Stimulated activated CD4-positive, alpha-beta T cell treated with anti-CD3 and anti-CD28 coated beads, TNF-alpha, amount 100 ng/mL, for 1 hour (primary cell): ENCODE measurements at places on chromosomes 1 and 21.

DNA sequence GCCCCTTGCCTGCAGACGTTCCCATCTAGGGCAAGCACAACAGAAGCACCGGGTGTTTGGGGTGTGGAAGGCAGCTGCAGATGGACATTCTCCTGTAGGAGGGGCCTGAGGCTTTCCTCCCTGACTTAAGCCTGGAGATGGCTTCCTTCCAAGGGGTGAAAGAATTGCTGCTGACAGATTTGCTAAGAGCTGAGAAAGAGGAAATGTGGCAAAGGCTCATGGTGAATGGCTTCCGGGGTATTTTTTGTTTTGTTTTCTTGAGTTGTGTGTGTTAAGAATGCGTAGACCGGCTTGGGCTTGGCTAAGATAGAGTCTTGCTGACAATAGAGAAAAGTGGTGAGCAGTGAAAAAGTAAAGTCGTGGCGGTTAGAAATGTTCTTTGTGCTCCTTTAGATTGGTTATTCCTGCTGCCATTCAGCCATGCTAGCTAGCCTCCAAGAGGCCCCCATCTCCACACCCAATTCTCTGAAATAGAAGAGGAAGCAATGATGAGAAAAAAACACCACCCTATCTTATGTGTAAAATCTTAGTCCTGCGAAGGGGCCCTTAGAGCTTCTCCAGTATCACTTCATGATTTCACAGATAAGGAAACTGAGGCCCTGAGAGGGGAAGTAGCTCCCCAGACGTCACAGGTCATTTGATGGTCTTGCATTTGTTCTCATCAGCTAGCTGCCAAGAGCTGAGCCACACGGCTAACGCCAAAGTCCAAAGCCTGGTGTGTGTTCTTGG, 36.9 kb downstream of the EIF2D start:
- DNase-seq = no peak

DNA sequence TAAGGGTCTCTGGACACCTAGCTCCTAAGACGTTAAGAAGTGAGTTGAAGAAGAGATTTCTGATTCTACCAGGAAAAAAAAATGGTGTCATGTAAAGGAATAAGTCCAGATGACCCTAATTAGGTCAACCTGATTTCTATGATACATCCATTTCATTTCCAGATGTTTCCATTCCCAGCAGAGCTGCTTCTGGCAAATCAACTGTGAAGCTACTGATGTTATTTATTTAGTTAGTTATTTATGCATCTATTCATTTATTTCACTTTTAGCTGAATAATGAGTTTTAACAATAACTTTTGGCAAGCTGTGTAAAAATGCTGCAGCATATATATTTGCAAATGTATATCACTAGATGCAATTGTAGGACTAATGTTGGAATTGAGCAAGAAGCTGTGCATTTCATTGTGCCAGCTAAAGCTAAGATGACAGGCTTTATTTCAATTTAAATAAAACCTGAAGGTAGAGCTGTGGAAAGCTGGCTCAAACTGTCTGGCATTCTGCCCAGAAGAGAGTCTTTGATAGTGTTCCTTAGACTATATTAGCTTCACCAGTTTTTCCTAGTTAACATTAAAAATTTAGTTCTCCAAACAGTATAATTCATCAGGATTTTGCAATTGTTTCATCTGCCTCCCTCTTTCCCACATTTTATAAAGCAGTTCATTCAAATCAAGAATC, 1164.4 kb upstream of the ADGRL4 start:
- no peak for DNase-seq

DNA sequence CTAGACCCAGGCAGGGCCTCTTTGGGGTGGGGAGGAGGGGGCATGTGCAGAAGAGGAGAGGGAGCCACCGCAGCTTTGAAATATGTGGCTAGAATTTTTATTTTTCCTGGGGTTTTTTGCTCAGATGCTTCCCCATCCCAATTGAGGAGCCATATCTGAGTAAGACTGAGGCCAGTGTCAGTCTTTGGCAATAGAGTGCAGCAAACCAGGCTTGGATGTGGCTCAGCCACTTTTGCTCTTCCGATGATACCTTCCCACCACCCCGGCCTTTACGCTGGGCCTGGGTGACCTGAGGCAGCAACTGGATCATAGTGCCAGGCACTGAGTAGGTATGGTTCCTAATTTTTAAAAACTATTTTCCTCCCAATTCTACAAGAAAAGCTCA, 36.9 kb downstream of the KIAA1614 start:
- no peak for DNase-seq

DNA sequence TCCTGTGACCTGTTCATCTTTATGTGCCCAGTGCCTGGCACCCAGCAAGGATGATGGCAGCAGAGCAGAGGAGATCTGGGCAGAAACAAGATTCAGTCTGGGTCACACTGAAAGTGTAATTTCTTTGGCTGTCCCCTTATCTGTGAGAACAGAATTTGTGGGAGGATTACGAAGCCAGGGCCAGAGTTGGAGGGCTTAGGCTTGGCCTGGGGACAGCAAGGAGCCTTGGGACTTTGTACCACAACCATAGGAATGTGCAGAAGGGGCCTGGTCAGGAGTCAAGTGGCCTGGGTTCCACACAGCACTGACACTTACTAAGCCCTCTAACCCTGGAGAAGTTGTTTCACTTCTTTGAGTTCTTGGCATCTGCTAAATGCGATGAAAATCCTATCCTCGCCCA, 12.8 kb downstream of the PMVK start:
- no peak for DNase-seq

- DNase-seq = no peak
Measured at GRCh38 chr1:37978541-37978940, 11.3 kb downstream of the SF3A3 start.

DNA sequence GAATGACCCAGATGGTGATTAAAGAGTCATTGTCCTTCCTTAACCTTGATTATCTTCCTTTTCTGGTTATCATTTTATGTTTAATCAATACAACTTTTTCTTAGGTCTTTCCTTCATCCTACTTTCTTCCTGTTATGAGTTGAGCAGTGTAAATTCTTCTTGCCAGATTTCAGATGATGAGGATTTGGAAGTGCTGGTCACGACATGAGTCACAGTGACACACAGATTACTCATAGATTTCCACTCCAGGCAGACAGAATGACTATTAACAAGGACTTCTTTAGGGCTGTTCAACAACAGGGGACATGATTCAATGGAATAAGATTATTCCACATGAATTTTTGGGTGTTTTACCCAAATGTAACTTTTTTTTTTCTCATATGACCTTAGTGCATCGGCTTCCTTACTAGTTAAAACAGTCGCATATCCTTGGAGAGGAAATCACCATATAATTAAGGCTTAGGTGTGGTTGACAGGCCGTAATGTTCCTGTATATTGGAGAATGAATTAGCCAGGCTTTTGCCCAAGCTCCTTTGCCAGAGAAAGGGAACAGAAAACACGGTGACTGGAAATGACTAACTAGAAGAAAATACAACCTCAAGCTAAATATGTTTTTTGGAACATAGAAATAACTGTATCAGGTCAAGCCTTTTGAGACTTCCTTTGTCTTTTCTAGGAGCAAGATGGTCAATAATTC, 44.2 kb downstream of the PRRX1 start:
- DNase-seq = no peak

DNA sequence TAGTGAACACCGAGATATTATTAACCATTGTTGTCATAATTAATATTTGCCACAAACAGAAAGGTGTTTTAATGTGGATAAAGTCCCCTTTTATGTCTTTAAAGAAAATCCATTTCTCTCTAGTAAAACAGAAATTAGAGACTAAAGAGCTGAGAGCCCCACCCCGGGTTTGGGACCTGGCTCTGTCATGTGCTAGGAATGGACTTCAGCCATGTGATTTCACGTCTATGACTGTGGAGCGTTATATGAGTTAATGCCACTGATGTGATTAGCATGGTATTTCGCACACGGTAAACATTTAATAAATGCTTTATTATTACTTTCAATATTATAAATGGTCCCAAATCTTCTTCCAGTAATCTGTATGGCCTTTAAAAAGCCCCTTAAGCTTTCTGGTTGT, 205.0 kb upstream of the NFIA start:
- DNase-seq = no peak

- no peak for DNase-seq
Measured at GRCh38 chr21:43304621-43305335, 122.2 kb downstream of the SIK1 start.

DNA sequence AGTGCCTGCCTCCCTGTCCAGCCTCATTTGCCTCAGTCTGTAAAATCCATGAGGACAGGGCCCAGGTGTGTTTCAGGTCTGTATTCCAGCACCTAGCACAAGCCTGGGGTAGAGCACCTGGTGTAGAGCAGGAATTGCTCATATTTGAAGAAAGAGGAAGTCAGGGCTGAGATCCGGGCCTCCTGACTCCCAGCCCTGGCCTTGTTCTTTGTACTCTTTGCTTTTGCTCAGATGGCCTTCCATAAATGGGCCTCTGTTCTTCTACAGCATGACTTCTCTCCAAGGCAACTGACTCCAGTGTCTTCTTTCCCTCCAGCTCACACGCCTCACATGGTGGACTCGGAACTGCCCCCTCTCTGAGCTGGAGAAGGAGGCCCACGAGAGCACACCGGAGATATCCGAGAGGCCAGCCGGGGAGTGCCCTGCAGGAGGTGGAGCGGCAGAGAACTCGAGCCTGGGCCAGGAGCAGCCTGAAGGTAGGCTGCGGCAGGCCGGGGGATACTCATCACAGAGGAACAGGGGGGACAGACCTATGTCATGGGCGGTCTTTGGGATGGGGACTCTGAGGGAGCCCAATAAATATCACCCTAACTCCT, 19.7 kb downstream of the SLC5A9 start:
- DNase-seq = no peak

- DNase-seq = no peak
Measured at GRCh38 chr21:44290327-44291077, 4.8 kb downstream of the AIRE start.

- no peak for DNase-seq
Measured at GRCh38 chr1:185853739-185854138, 119.5 kb downstream of the HMCN1 start.

GRCh38 chr1:38152351-38153065, 105.9 kb upstream of the POU3F1 start:
- no peak for DNase-seq

DNA sequence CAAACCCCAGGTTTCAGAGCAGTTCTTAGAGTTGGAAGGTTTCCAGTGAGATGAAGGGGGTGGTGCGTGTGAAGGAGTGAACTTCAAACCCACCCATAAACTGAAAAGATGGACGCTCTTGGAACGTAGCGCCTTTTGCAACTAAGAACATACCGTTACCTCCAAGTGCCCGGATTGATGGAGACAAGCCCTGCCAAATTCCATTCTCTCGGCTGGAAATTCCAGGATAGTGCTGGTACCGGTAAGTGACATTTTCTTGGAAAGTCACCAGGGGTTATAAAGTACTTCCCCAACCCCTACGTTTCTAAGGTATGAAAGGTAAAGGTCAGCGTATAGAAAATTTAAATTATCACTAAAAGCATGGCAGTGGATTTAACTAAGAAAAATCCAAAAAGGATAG, 91.6 kb upstream of the CLDN14 start:
- DNase-seq = no peak
